ENCODE measurements at places on chromosomes 7 and 10. TPM values are rescaled to one million over a fixed set of nuclear protein-coding genes. Genes with fewer than 3 reads are reported as not detected.

- no peak for DNase-seq
- H3K4me1 ChIP-seq: peaks cover 19% of the 10 kb centered on the region
- peaks cover 20% of the 10 kb centered on the region for H3K36me3 ChIP-seq
- H3K27me3 ChIP-seq: no peaks in the 10 kb centered on the region
- peak overlapping the region; percentile 46 for H3K27ac ChIP-seq
Measured at GRCh38 chr10:11587722-11588259, 23.7 kb downstream of the USP6NL start.

DNA sequence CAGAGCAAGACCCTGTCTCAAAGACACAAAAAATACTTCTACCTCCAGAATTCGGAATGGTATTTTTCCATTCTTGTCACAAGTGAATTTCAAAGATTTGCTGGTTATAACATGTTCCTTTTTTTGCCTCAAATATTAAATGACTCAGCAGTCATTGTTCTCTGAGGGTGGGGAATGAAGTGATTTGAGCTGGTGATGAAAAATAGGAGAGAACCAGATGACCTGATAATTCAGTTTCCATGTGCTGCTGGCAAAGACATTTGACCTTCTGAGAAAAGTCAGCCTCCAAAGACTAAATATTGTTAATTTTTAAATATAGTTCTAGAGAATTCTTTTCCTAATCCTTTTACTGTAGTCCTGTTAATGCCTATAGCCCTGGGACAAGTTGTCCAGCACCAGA is 78.9 kb downstream of the CACNB2 start:
- peaks cover 4% of the 10 kb centered on the region for H3K27me3 ChIP-seq
- H3K4me3 ChIP-seq: no peak overlapping the region
- no peak for DNase-seq
- no peaks in the 10 kb centered on the region for H3K36me3 ChIP-seq

GRCh38 chr7:156074982-156075615 is 262.8 kb upstream of the SHH start:
- no peaks in the 10 kb centered on the region for H3K36me3 ChIP-seq
- H3K4me3 ChIP-seq: no peak overlapping the region
- H3K27me3 ChIP-seq: peaks cover 26% of the 10 kb centered on the region
- H3K4me1 ChIP-seq: no peaks in the 10 kb centered on the region

DNA sequence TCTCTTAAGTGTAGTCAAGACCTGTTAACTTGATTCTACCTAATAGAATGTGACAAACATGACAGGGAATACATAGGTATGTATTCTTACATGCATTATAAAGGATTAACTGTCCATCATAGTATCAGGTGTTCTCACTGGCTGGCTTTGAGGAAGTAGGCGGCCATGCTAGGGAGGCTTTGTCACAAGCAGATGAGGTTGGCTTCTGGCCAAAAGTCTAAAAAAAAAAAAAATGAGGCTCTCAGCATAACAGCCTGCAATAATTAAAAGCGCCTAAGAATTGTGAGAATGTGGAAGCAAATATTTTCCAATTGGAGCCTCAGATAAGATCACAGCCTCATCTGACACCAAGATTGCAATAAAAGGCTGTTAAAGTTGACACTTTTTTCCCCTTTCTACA is 1256.8 kb upstream of the SORCS1 start:
- no peak overlapping the region for H3K27ac ChIP-seq
- no peak overlapping the region for H3K4me3 ChIP-seq
- no peaks in the 10 kb centered on the region for H3K4me1 ChIP-seq
- DNase-seq: no peak
- no peaks in the 10 kb centered on the region for H3K27me3 ChIP-seq

The SKIDA1 gene
- total RNA-seq: 15.3 TPM
